Renal pelvis (tissue), 12 donors: ENCODE measurements at places on chromosomes 3 and 15.

- DNase-seq = no peak
Measured at GRCh38 chr3:81237181-81237580, 524.3 kb downstream of the GBE1 start.

GRCh38 chr3:13812034-13812471 lies 67.8 kb downstream of the WNT7A start:
- no peak for DNase-seq

- no peak for DNase-seq
Measured at GRCh38 chr3:168273917-168274316, 178.2 kb upstream of the GOLIM4 start.

DNA sequence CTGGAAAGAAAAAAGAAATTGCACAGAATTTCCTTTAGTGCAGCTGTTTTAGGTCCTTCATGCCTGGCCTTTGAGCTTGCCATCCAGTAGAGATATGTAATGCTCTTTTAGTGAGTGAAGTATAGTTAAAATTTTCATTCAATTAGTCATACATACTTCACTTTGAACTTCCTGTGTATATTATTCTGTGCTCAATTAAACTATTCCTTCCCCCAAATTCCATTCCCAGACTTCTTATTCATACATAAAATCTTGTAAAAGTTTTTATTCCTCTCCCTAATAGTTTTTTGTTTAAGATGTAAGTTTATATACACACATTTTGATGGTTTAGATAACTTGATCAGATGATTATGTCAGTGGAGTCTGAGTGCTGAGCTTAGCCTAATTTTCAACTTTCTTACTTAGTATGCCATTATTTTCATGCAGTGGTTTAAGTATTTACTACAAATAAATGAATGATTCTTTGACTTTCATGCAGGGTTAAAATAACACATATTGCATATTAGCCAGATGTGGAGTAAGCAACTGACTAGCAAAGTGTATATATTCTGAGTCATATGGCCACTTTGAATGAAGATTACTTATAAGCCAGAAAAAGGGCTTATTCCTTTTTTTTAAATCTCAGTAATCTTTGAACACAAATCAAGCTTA lies 42.5 kb upstream of the ABHD10 start:
- no peak for DNase-seq

GRCh38 chr3:145313751-145314150 lies 847.2 kb downstream of the PLOD2 start:
- DNase-seq = no peak

- DNase-seq = peak; percentile 38
Measured at GRCh38 chr3:39126532-39127071, 19.1 kb downstream of the TTC21A start.

DNA sequence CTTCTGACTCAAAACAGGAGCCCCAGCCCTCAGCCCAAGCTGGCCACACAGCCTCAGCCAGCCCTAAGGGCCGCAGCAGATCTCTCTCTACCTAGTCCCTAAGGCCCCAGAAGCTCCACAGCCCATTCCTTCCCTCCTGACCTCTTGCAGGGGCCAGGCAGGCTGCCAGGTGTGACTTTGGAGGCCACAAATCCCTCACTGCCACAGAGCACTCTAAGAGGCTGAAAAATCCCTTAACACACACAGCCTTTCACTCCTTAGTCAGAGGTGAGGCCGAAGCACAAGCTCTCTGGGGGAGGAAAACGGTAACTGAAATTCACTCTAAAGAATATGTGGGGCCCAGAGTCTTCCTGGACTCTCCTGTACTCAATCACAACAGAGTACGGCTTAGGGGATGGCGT lies 23.3 kb downstream of the LRRC2 start:
- no peak for DNase-seq
